T47D (cell line): ENCODE measurements at places on chromosomes 2 and 18.

DNA sequence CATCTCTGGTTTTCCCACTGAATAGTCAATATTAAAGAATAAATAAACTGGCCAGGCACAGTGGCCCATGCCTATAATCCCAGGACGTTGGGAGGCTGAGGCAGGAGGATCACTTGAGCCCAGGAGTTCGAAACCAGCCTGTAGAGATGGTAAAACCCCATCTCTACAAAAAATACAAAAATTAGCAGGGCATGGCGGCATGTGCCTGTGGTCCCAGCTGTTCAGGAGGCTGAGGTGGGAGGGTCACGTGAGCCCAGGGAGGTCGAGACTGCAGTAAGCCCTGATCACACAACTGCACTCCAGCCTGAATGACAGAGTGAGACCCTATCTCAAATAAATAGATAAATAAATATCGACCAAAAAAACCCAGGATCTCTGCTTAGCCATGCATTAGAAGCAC lies 50.2 kb upstream of the BIN1 start:
- DNase-seq: no peak

DNA sequence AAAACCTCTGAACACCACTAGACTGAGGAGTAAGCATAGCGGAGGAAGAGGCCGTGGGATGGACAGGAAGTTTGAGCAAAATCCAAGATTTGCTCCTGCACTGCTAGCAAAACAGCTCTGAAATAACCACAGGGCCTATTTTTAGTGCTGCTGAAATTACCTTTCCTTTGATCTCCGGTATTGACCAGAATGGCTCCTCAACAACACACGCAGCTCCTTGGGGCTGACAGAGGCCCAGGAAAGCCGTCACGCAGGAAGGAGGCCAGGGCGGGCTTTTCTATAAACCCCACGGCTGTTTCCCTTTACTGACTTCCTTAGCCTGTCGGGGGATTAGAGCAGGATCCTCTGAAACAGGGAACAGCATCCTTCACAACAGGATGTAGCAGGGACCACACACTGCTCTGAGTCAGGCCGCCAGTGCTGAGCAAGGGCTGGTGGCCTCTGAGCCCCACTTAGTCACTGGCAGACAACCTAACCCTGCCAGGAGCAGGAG lies 80.8 kb upstream of the LCLAT1 start:
- DNase-seq: no peak

DNA sequence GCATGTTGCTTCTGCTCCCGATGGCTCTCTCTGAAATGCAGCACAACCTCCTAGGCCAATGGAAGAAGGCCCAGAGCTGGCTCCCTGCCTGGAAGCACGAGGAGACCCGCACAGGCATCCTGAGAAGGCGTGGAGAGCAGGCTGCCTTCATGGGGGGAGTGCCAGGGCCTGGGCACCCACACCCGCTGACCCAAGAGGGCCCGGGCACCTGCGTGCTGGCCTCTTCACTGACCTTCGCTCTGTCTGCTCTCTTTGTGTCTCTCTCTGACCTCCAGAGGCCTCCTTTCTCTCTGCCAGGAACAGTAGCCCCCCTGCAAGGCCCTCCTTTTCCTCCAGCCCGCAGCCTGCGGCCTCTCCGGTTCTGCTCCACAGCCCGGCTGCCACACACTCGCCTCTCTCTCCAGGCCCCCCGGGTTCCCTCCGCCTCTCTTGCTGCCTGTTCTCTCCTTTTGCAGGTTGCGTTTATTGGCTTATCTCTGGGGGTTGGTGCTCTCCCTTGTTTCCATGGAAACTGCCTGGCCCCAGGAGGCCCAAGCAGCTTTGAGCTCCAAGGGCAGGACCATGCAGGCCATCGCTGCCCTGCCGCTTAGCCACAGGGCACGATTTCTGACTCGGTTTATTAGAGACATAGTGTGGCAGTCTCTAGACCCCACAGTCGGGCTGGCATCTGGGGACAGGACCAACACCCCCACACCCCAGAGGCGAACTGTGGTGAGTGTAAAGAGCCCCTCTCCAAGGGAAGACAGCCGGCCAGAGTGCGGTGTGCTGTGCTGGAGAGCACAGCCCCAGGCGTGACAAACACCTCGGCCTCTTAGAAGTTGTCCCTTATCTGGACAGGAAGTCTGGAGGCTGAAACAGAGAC lies 1.7 kb downstream of the MZT2B start:
- no peak for DNase-seq

- no peak for DNase-seq
These were observed 4.4 kb downstream of the CAPN14 start for GRCh38 chr2:31212659-31213600.

DNA sequence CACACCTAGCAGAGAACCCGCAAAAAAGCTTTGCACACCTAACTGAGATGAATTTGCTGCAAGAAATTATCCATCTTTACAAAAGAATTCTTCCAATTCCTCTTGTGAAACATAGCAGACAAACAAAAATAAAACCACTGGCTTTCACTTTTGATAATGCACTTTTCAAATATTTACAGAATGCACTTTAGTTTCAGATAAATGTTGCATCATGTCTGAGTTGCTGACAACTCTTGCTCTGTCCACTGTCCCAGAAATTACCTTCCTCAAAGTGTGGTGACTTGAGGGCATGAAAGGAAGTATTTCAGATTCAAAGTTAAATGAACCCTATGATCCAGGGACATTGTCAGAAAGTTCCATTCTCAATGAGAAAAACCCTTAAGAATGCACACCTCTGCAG lies 256.2 kb upstream of the PARD3B start:
- no peak for DNase-seq

GRCh38 chr18:21057112-21057511 lies 54.5 kb downstream of the ROCK1 start:
- DNase-seq: no peak

GRCh38 chr2:28901841-28902240 lies 7.4 kb downstream of the WDR43 start:
- no peak for DNase-seq

- DNase-seq: no peak
These were observed 77.3 kb upstream of the CTLA4 start for GRCh38 chr2:203790134-203790852.

DNA sequence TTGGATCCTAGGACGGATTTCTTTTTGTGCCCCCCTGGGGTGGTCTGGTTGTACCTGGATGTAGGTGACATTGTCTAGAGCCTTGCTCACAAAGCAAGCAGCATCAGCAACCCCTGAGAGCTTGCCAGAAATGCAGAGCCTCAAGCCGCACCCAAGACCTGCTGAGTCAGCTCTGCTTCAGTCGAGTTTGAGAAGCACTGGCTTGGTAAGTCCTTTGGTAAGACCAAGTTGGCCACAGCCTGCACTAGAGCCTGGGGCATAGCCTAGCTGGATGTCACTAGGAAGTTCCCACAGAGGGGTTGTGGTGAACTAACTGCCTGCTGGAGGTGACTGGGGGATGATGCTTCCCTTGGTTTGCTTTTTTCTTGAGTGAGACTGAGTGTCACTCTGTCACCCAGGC lies 6.2 kb downstream of the ABCG5 start:
- DNase-seq: peak; percentile 33

DNA sequence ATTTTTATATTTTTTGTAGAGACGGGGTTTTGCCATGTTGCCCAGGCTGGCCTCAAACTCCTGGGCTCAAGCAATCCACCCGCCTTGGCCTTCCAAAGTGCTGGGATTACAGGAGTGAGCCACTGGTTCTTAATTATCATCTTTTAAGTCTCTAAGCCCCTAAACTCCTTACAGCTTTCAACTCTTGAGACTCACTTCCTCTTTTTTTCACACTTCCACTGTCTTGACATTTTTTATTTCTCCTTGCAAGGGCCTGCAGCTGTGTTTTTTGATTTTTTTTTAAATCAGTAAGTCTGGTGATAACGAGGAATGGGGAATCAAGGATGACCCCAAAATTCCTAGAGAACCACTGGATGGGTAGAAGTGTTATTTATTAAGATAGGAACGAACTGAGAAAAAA lies 8.6 kb upstream of the ABCB11 start:
- DNase-seq: no peak

GRCh38 chr2:241315879-241316631 lies at the start of gene SEPTIN2:
Gene SEPTIN2, plus strand, starts transcription at chr2:241315925. Its CDS starts 8,308 bp downstream, at chr2:241324233.
- no peak for DNase-seq
